ENCODE measurements at places on chromosomes 12 and 14. TPM values are rescaled to one million over a fixed set of nuclear protein-coding genes. Genes with fewer than 3 reads are reported as not detected.

CCDC85C gene
- total RNA-seq = 29.8 TPM

RNU4-1 gene
- total RNA-seq = under 0.01 TPM

AKAP5 gene
- total RNA-seq = 0.33 TPM

CMKLR1 gene
- total RNA-seq = not detected

KCNMB4 gene
- 9.7 TPM for total RNA-seq

KRT78 gene
- total RNA-seq = not detected

OVCH1 gene
- total RNA-seq = not detected

SLC6A15 gene
- 3.8 TPM for total RNA-seq

PIP4K2C gene
- 24.7 TPM for total RNA-seq

RPL41 gene
- 1,239 TPM for total RNA-seq

NEDD1 gene
- total RNA-seq = 11.0 TPM

KRT82 gene
- not detected for total RNA-seq

RFX4 gene
- total RNA-seq = not detected

NTS gene
- not detected for total RNA-seq

ACOT6 gene
- total RNA-seq = not detected

MSI1 gene
- total RNA-seq = 0.39 TPM

CELA1 gene
- total RNA-seq = not detected

SERPINA10 gene
- not detected for total RNA-seq

CCDC177 gene
- total RNA-seq = not detected

KLRC1 gene
- 0.39 TPM for total RNA-seq

CISTR gene
- not detected for total RNA-seq

ABCC9 gene
- total RNA-seq = 0.11 TPM

GLT8D2 gene
- 29.4 TPM for total RNA-seq

MIP gene
- not detected for total RNA-seq

IGFBP6 gene
- total RNA-seq = 45.4 TPM

GLIPR1L1 gene
- total RNA-seq = 0.79 TPM

B4GALNT1 gene
- total RNA-seq = 0.22 TPM

WDHD1 gene
- total RNA-seq = 7.1 TPM

PZP gene
- not detected for total RNA-seq

PRKCH gene
- total RNA-seq = 35.3 TPM

TSFM gene
- total RNA-seq = 10.6 TPM

PRIMA1 gene
- not detected for total RNA-seq

PMCH gene
- not detected for total RNA-seq

PTHLH gene
- total RNA-seq = 3.9 TPM

HNF1A gene
- total RNA-seq = not detected

CNIH1 gene
- total RNA-seq = 162 TPM

THTPA gene
- 15.3 TPM for total RNA-seq

AKAP6 gene
- total RNA-seq = 2.7 TPM

SLC6A12 gene
- not detected for total RNA-seq

OR4E2 gene
- total RNA-seq = not detected

ARHGAP9 gene
- not detected for total RNA-seq

SYNE3 gene
- 7.1 TPM for total RNA-seq

SLC38A4 gene
- total RNA-seq = 0.33 TPM

ATXN2 gene
- total RNA-seq = 45.1 TPM

ZNF385A gene
- 0.79 TPM for total RNA-seq

KLRF1 gene
- not detected for total RNA-seq

L3HYPDH gene
- 49.0 TPM for total RNA-seq

SLC39A5 gene
- total RNA-seq = 0.39 TPM

SCNN1A gene
- 47.1 TPM for total RNA-seq

CACNA1C gene
- total RNA-seq = 2.2 TPM

HSP90B1 gene
- total RNA-seq = 476 TPM

KRT73 gene
- total RNA-seq = not detected

SDSL gene
- total RNA-seq = 4.9 TPM

STXBP6 gene
- 199 TPM for total RNA-seq

LYSET gene
- total RNA-seq = 7.8 TPM

NOXRED1 gene
- total RNA-seq = 1.2 TPM

Measured in placental epithelial cell (primary cell).